ENCODE measurements at places on chromosomes 6 and 20.

DNA sequence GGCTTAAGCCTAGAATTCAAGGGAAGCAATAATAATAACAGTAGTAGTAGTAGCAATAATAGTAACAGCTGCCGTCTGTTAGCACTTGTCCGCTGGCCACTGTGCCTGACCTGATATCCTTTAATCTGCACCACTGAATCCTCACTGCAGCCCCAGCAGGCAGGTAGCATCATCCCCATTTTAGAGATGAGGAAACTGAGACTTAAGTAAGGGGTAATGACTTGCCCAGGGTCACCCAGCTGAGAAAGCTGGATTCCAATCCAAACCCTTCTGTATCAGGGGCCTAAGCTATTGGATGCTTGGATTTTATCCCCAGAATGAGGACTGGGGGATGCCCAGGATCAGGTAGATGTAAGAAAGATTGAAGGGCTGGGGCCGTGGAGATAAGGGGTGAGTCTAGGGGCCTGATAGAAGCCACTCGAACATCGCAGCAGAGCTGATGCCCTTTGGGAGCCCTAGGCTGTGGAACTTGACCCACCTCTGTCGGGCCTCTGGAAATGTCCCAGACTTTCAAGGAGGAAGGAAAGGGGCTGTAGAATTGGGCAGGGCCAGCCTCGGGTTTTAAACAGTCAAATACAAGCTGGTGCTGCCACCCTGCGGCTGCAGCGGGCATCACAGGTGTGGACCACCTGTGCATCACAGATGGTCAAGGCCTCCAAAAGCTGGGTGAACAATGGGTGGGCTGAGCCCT is 102.1 kb upstream of the MYL9 start:
- DNase-seq = peak; percentile 66

DNA sequence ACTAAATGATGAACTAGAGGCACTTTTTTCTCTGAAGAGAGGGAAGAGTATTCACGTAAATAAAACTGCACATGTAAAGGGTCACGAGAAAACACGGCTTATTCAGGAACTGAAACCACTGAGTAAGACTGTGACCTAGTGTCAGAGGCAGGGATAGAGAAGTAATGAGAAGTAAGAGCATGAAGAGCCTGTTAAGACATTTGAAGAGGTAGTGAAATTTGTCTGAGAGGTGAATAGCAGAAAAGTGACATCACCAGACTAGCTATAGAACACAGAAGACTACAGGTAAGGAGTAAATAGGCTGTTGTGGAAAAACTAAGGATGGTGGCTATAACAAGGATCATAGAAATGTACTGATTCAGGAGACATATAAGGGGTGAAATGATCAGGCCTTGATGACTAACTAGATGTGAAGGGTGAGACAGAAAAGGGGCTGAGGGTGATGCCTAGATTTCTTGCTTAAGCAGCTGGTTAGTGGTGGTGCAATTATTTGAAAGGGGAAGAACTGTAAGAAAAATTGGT is 76.8 kb downstream of the REV3L start:
- DNase-seq = no peak

DNA sequence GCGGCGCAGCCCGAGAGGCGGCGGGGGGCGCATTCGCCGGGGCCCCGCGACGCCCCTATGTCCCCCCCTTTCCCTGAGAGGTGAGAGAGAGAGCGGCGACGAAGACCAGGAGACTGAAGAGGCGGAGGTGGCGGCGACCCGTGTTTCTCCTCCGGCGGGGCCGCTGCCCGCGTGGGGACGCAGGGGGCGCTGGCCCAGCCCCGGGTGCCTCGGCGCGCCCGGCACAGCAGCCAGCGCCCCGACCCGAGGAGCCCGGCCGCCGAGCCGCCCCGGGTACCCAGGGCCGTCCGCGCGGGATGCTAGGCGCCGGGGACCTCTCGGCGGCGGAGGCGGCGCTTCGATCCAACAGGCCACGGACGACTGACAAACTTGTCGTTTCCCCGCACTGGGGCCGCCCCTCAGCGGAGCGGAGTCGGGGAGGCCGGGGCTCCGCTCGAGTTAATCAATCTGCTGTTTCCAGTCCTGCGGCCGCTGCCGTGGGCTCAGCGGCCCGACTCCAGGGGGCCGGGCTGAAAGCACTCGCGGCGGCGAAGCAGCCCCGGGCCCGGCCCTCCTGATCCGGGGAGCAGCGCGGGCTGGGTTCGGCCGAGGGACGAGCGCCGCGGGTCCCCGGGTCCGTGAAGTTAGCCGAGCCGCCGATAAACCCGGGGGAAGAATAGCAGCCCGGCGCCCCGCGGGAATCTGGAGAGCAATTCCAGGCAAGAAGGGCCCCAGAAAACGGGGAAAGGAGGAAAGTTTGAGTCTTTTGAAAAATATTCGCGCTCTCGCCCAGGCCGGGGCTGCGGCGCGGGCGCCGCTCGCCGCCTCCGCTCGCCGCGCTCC is 631 bp downstream of the MDGA1 start:
- DNase-seq = peak; percentile 52

DNA sequence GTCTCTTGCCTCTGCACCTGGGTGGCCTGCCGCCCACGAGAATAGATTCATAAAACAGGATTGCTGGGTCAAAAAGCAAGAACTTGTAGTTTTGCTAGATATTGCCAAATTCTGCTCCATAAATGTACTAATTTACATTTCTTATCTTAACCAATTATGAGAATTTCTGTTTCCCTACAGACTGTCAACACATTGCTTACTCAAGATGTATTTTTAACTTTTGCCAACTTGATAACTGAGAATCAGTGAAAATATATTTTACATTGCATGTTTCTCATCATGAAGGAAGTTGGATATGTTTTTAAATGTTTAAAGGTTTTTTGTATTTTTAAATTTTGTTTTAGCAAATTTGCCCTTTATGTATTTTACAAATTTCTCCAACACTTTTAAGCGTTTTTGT is 664.8 kb downstream of the MMUT start:
- DNase-seq = no peak

GRCh38 chr20:17449031-17449430 is 82.1 kb downstream of the BFSP1 start:
- DNase-seq = no peak

DNA sequence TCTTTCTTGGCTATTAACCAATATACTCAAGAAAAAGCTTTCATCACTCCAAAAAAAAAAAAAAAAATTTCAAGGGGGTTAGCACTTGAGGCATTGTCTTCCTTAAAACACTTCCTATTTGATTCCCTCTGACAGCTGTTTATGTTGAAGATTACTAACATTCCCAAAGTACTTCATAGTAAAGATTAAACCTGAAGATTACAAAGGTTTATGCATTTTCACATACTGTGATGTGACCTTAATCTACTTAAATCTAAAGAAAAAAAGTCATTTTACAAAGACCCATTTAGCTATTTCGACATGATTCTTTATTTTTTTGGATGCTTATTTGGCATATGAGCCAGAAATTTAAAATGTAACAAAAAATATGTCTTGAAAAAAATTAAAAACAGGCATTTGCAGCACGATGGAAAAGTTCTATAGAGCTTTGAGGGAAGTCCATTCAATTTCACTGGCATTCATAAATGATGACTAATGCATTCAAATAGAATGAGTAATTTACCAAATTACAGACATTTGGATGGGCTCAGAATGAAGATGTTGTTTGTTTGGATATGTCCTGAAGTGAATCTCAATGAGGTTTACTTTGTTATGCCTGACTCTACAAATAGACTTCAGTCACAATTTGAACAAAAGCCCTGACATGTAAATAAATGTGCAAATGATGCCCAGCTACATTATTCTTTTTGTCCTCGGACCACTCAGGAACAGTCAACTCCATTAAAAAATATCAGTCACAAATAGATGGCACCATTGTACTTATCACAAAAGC is 674.6 kb upstream of the MARCKS start:
- DNase-seq = no peak

DNA sequence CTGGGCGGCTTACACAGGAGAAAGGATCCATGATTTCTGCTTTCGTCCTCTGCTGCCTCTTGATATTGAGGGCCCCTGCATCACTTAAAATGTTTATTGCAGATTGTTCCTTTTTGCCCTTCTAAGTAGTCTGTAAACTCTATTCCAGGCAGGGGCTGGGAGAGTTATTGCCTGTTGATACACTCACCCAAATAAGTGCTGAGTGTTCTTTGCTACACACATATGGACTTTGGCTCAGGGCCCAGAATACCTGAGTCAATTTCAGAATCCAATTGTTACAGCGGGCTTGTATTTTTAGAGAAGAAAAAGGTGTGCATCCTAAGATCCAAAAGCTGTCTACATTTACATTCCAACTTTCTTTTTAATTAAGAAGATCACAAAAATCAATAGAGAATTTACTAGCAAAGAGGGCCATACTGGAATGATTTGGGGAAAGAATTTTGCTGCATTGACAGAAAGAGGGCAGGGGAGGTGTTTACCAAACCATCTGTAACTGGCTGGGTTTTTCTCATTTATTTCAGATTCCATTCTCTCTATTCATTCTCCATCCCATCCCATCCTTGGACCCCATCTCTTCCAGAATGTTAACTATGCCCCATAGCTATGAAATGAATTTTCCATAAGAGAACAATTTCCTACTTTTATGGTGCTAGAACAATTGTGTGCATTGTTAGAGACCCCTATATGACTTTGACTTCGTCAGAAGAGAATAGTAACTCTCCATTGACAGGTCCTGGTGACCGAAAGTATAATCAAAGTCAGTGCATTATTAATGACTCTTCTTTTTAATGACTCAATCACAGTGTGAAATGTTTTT is 959.9 kb upstream of the FLRT3 start:
- no peak for DNase-seq

DNA sequence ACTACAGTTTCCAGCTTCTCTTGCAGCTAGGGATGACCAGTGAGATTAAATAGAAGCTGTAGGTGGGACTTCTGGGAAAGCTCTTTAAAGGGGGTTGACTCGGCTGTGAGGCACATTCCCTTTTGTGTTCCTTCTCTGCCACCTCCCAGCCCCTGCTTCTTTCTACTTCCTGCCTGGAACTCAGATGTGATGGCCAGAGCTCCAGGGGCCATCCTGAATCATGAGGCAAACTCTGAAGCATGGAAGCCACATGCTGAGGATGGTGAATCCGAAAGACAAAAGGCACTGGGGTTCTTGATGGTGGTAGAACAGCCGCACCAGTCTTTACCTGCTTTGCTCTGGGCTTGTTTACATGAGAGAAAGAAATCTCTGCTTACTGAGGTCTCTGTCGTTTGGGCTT is 9.1 kb downstream of the CEBPB start:
- DNase-seq = no peak

DNA sequence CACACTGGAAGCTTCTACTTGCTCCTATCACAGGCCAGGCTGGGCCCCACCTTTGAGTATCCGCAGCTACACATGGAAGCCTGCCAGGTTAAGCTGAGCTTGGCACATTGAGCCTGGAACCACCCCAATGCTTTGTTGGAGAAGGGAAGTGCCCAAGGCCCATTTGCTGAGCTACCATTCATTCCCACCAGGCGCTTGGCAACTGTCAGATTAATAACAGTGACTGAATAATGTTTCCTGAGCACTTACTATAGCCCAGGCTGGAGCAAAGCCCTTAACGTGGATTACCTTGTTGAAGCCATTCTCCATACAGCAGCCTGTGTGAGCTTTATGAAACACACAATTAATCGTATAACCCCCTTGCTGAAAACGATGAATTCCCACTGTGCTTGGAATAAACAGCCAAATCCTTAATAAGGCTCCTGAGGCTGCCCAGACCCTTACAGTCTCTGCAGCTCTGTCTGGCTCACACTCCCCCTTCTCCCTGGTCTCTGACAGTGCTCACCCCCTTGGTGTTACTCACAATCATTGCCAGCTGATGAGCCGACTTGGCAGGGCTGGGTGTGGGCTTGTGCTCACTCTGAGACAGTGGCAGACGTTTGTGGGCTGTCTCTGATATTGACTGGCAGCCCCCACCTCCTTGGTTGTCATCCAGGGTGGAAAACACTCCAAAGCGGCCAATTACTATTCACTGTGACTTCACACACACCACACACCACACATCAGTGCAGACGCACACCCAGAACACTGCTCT is 357.1 kb downstream of the MAFB start:
- DNase-seq = no peak

DNA sequence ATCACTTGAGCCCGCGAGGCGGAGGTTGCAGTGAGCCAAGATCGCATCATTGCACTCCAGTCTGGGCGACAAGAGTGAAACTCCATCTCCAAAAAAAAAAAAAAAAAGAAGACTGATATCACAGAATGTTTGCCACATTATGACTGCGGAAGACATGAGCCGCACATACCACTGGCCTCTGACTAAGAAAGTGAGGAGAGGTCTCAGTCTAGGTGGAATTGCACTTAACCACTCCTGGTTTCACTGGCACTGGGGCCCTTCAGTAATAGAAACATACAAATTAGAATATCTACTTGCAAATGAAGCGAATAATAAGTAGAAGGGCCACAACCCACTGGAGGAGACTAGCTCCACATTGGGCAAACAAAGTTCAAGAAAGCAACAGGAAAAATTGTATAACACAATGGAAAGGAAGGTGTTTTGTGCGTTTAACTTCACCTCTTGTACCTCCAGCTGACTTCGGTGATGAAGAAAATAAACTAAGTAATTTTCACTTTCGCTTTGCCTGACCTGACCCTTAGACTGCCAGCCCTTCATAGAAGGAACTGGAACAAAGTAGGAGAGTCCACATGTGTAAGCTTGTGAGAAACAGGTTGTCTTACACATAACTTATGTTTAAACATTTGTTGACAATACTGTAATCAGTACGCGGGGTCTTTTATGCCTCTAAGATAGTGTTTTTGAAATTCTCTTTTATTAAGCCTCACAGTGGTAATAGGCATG is 147.5 kb upstream of the TSHZ2 start:
- no peak for DNase-seq

DNA sequence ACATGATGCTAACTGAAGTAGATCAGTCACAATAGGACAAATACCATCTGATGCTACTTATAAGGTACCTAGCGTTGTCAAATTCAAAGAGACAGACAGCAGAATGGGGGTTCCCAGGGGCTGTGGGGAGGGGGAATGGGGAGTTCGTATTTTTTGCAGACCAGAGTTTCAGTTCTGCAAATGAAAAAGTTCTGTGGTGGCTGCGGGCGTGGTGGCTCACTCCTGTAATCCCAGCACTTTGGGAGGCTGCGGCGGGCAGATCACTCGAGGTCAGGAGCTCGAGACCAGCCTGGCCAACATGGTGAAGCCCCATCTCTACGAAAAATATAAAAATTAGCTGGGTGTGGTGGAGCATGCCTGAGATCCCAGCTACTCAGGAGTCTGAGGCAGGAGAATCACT is 68.1 kb downstream of the SLC22A23 start:
- DNase-seq = no peak

- no peak for DNase-seq
Measured at GRCh38 chr6:64497634-64498033, 862.0 kb downstream of the PHF3 start.

- no peak for DNase-seq
Measured at GRCh38 chr6:154894902-154895301, 100.2 kb upstream of the TIAM2 start.

DNA sequence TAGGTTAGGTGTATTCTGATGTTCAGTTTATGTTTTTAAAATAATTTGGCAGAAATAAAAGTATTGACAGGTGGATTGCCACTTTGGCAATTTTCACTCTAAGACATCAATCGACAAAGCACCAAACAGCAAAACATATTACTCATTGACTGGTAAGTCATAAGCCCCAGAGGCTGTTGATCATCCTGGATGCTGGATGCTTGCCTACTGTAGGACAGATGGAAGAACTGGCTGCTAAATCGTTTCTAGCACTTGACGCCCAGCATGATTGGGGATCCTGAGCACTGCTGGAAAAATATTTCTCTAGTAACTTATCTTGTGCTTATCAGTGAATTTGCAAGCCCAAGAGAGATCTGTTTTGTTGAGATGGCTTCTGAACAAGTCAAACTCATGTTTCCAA is 1001.9 kb upstream of the FLRT3 start:
- no peak for DNase-seq
